ENCODE measurements at places on chromosomes 2 and 18. TPM values are rescaled to one million over a fixed set of nuclear protein-coding genes. Genes with fewer than 3 reads are reported as not detected.

- no peak for DNase-seq
Observed at GRCh38 chr18:6921571-6921970, 192.1 kb downstream of the ARHGAP28 start.

GRCh38 chr2:16330571-16330970 is 335.1 kb downstream of the CYRIA start:
- DNase-seq, result no peak

The EFHD1 gene
- 10.1 TPM for total RNA-seq

The PLGLB1 gene
- total RNA-seq, result 0.57 TPM

The RGPD4 gene
- not detected for total RNA-seq

GRCh38 chr2:233023007-233023760 is 9.3 kb upstream of the NEU2 start:
- DNase-seq, result no peak

The EVX2 gene
- total RNA-seq, result not detected

DNA sequence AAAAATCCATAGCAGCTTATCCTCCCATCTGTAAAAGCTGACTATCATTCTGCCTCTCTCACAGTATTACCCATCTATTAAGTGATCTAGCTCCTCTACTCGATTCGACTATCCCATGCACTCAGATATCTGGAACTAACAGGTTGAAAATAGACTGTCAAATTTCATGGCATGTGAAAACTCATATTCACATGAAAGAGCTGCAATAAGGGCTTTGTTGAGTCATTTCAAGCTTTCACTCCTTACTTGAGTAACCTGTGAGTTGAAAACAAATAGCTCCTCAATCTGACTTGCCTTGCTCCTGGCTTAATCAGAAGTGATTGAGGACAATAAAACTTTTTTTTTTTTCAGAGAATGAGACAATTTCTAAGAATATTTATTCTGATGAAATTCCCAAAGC is 192.4 kb upstream of the ERBB4 start:
- no peak for DNase-seq

DNA sequence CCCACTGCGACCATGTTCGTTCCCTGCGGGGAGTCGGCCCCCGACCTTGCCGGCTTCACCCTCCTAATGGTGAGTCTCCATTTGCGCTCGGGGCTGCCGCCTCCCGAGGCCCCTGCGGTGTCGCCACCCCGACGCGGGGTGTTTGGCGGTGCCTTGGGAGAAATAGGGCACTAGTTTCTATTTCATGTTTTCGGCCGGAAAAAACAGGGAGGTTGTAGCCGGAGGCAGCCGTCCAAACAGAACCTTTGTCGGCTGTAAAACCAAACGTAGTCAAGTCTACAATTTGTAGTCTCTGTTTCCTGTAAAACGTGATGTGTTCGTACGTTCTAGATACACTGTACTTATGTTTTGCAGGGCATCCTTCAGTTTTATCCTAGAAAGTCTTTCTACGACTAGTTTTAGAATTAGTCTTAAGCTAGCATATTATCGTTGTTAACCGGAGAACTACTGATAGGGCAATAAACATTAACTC is 290 bp downstream of the PSMG2 start:
- no peak for DNase-seq

DNA sequence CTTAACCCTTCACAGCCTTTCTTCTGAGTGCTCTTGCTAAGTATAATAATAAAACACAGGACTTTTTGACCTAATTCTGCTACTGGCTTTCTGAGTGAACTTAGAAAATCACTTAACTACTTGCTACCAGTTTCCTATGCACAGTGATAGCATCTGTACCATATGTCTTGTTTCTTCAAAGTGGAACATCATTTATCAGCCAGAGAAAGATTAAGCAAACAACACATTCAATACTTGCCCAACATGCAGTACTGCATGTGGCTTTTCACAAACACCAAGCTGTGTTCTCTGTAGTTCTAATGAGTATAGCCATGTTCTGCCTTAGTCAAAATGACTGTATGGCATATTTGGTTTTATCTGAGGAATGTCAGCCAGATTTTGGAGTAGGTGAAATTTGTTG is 1286.6 kb upstream of the ZEB2 start:
- DNase-seq, result no peak

DNA sequence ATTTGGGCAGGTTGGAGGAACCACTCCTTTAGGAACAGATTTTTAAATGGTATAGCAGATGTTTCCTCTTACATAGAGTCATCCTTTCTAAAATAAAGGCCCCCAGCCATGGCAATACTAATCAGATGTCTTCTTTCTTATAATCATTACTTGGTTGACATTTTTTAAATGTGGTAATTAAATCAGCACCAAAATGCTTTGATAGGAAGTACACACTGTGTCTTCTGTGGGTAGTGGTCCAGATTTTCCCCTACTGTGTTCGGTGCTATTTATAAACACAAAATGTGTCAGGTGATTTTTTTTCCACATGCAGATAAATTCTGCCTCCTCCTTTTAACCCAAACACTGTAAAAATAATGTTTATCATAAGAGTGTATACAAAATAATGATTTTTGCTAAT is 200.9 kb upstream of the DTNA start:
- DNase-seq, result no peak

The CROCC2 gene
- not detected for total RNA-seq

DNA sequence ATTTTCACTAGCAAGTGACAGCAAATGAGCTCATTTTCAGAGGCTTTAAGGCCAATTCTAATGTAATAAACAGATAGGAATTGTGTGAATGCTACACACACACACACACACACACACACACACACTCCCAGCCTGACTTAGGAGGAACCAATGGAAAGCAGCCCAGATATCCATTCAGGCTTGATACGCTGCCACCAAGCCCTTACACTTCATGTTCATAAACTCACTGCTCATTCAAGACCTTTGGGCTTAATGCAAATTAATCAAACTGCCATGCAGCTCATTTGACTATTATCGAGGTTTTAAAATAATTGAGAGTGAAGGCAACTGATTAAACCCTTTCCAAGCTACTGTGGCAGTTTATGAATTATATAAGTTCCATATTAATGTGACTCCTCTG is 298.9 kb upstream of the NCKAP5 start:
- DNase-seq, result no peak

The GMCL1 gene
- total RNA-seq, result 14.5 TPM

GRCh38 chr18:44816050-44816449 is 135.4 kb downstream of the SETBP1 start:
- no peak for DNase-seq

The SPP2 gene
- not detected for total RNA-seq

DNA sequence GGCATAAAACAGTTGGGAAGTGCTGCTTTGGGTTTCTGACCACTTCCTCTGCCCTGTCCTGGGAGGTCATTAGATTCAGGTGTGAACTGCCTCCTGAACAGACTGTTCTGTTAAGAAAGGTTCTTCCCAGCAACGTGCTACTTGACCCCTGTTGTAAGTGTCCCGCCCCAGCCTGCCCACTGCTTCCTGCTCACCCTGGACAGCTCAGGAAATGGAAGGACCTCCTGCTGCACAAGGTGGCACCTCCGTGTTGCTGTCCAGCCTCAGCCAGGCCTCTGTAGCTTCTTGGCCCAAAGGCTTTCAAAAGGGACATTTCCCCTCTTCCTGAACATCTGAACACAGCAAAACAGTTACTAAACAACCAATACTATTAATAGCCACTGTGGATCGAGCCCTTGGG is 5.3 kb downstream of the TOGARAM2 start:
- DNase-seq, result no peak

GRCh38 chr2:9772999-9773902 is 70.0 kb upstream of the TAF1B start:
- DNase-seq, result no peak

DNA sequence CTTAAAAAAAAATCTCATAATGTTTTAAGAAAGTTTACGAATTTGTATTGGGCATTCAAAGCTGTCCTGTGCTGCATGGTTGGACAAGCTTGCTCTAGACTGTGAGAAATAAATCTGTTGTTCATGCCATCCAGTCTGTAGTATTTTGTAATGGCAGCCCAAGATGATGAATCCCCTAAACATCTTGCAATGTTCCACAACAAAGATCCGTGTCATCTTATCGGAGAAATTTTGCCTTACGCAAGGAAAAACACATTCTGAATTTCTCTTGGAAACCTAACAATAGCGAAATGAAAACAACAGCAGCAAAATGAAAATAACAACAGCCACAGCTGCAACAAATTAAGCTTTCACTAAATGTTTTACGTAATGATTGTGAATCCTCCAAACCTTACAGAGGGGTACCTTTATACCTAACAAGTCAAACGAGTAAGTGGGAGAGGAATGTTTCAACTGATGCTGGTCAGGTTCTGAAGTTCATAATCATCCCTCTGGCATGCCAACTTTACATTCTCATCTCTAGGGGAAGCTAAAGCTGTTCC is 76.1 kb upstream of the RNU4ATAC start:
- DNase-seq, result no peak

DNA sequence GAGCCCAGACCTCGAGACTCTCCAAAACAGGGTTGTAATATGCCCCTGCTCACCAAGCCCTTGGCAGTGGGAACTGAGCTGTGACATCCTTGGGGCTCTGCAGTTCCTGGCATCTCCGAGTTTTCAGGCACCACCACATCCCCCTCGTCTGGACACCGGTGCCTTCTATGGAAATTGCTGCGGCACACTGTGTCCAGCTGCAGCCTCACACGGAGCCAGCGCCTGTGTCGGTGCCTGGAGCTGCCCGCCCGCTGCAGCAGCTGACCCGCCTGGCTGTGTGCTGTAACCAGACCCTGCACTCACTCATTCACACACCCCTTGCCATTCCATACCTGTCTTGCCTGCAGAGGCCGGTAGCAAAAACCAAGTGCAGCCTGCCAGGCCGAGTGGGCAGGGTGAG is 11.8 kb downstream of the IWS1 start:
- no peak for DNase-seq

DNA sequence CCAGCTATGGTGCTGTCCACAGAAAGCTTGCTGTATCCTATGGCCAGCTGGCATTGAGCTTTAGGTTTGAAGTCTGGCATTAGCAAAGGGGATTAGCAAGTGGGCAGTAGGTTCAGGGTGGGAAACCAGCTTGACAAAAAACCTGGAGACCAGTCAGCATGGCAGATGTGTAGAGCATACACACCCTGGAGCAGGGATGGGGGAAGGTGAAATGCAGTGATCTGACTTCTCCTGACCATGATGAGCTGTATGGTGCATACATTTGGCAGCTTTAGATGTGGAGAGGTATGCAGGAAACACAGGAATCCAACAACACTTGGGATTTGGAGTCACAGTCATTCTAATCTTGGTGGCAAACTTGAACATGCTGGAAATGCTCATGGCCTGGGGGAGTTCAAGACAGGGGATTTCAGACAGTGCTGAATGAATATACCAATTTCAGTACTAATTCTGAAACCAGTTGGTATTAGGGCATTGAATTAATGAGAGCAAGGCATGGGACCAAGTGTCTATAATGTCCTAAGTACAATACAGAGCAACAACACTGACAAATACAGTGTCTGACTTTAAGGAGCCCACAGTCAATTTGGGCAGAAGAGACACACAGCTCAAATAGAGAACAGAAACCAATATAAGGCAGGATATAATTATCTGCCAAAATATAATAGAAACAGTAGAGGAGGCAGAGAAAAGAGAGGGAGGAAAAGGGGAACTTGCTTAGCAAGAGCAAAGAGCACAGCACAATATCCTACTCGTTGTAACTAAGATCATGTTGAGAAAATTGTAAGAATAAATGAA is 11.8 kb downstream of the ARHGAP15 start:
- no peak for DNase-seq

- no peak for DNase-seq
Observed at GRCh38 chr2:38315707-38316333, 61.3 kb downstream of the ATL2 start.

The DLX2 gene
- not detected for total RNA-seq

The CENPA gene
- total RNA-seq, result 3.4 TPM

DNA sequence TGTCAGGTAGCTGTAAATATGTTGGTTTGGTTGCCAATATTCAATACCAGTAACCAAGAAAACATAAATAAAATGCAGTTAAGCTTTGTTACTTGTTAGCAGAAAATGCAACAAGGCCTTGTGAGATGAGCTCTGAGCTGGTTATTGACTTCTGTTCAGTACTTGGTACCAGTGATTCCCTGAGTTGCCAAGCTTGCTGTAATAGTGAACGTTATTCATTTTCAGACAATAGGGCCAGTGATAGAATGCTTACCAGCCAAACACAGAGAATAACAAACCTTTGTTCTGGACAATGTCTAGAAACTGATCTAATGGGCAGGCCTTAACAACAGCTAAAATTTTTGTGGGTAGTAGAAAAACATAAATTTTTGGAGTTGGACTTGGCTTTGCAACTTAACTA is 29.5 kb downstream of the RASGRP3 start:
- no peak for DNase-seq

The CDH20 gene
- 3.4 TPM for total RNA-seq

GRCh38 chr18:47528343-47528742 is 276.9 kb upstream of the SKOR2 start:
- DNase-seq, result no peak

GRCh38 chr2:144550911-144551310 is 31.0 kb upstream of the ZEB2 start:
- DNase-seq, result no peak

- no peak for DNase-seq
Observed at GRCh38 chr2:217951091-217951490, 51.7 kb downstream of the TNS1 start.

The SNORC gene
- total RNA-seq, result 0.76 TPM

- DNase-seq, result no peak
Observed at GRCh38 chr2:25252291-25253152, 84.1 kb upstream of the POMC start.

The C2orf66 gene
- not detected for total RNA-seq

- DNase-seq, result no peak
Observed at GRCh38 chr2:158128168-158128973, 26.7 kb downstream of the UPP2 start.

The IL36RN gene
- total RNA-seq, result 90.7 TPM

The MOGAT1 gene
- total RNA-seq, result not detected

DNA sequence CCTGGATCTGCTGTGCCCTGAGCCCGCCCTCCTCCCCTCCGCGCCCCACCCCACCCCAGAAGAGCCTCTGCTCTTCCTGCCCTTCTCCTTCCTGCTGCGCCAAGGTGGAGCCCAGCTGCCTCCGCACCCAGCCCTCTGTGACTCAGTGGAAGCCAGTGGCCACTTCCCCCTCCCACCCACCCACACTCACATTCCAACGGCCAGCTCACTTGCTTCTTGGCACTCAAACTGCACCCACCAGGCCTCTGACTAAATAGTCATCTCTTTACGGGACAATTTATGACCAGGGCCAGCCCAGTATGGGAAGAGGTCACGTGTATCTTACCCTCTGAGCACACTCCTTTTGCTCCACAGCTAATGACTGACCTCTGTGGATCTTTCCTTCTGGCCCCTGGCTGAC is 150.4 kb upstream of the SLC1A4 start:
- DNase-seq, result no peak

The RAPGEF4 gene
- total RNA-seq, result 11.1 TPM
